ENCODE measurements at places on chromosomes 16 and 17.

DNA sequence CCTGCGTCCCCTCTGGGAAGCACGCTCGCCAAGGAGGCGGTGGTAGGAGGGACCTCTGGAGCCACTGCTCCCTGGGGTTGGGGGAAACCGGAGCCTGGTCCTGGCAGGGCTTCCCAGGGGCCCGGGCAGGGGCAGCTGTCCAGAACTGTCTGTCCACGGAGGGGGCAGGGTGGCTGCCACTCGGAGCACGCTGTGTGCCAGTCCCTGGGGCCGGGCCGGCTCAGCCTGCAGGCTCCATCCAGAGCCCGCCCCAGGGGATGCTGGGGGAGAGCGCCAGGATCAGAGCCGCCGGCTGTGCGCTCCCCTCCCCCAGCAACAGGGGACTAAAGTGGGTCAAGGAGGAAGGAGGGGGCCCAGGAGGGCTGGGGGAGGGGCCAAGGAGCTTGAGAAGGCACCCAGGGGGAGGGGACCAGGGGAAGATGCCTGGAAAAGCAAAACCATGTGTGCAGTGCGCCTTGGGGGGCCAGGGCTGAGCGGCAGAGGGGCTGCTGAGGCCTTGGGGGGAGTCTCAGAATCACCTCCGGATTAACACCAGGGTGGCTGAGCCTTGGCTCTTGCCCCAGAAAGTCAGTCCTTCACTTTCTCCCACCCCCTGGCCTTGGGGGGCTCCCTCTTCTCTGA, 21.3 kb downstream of the ZNF423 start:
- DNase-seq, result peak; percentile 76

- DNase-seq, result no peak
These were observed 8.6 kb downstream of the SLC6A4 start for GRCh38 chr17:30226878-30227277.

- DNase-seq, result peak; percentile 63
These were observed 754 bp downstream of the RAB11FIP4 start for GRCh38 chr17:31392002-31392855.

DNA sequence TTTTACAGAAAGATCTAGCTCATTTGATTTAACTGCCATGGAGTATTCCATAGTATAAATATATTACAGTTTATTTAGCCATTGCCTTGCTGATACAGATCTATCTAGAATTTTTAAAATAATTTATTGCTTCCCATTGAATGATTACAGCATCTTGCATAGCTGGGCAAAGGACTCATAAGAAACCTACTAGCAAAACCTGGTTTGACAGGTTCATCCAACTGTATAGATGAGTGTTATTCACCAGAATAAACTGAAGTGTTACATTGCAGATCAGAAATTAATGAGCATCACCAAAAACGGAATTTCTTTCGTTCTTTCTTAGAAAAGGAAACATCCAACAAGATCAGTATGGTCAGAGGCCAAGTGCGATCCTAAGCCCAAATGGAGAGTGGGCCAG, 202.2 kb upstream of the CACNG5 start:
- DNase-seq, result no peak

- DNase-seq, result no peak
These were observed 70.0 kb downstream of the CNGB1 start for GRCh38 chr16:57900796-57901479.

DNA sequence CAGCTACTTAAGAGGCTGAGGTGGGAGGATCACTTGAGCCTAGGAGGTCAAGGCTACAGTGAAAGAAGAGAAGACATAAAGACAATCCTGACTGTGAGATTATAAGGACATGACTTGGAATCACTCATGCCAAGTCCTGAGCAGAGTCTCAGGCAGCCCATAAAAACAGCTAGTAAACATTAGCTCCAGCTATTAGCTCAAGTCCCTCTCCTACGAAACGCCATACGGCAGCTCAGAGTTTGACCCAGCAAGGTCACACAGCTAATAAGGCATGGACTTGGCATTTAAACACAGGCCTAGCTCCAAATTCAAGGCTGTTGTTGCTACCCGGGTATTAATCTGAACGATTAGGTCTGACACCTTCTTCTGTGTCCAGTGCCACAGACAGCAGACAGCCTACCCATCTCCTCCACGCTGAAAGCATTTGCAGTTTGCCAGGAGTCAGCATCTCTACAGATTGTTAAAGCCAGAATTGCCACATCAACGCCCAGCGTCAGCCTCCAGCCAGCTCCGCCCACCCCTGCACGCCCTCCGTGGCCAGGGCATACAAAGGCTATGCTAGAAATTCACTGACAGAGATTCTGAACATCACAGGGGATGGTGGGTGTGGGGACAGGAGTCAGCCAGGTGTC, 9.9 kb upstream of the TMEM114 start:
- no peak for DNase-seq

GRCh38 chr16:49419006-49419405, 45.4 kb downstream of the C16orf78 start:
- DNase-seq, result no peak

DNA sequence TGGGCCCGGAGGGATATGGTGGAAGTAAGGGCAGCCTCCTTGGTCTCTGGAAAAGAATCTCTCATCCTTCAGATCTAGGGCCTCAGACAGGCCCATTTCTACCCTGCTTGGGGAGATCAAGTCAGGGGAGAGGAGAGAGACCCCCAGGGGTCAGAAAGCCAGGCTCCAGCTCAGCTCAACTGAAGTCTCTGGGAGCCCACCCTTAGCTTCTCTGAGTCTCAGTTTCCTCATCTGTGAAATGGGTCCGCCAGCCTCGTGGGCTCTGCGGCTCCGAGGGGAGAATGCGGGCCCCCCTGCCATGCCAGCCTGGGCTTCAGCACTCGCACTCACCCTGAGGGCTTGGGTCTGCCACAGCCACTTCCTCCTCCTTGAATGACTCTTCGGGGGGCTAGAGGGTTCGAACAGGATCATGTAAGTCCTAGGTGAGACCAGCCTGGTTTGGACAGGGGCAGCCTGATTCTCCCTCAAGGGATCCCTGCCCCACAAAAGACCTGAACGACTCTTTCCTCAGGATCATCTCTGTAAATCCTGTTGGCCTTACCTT, 6.7 kb downstream of the CNGB1 start:
- DNase-seq, result no peak

DNA sequence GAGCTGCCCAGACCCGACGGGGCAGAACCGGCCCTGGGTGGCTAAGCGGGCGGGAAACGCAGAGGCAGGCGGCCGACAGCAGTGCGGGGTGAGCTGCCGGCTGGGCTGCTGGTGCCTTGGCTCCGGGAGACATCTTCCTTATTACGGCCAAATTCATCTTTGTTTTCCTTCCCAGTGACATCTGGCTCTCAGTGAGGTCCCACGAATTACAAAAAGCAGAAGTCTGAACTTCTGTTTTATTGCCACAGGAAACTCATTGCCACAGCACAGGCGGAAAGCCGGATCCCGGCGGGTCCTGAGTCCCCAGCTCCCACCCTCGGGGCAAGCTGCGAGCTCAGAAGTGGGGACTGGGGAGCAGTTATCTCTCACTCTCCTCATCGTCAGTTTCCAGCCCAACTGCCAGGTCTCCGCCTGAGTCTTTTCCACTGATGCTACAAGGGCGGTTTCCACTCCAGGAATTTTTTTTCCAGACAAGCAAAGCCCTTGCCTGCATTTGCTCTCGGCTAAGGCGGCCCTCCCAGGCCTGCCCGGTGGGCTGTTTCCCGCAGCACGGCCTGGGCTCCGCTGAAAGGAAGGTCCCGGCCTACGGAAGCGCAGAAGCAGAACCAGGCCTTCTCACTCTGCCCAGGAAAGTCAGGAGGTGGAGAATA, 40.3 kb downstream of the CBFA2T3 start:
- peak; percentile 26 for DNase-seq

GRCh38 chr16:2949705-2950352, 14.2 kb upstream of the KREMEN2 start:
- no peak for DNase-seq

DNA sequence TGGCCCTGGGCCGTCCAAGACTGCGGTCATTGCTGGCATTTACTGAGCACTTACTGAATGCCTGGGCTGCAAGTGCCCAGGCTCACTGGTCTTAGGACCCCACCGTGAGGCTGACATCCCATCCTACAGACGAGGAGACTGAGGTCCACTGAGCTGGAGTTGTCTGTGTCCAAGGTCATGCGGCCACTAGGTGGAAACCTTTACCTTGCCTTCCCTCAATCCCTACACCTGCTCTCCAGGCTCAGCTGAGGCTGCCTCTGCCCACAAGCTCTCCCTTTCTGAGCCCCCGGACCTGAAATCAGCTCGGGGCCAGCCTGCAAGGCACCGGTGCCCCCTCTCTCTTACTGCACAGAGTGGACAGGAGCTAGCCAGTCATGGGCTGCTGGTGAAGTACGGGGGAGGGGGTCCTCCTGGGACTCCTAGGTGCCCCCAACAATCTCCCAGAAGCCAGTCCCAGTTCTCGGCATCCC, 1.5 kb downstream of the CASKIN1 start:
- DNase-seq, result no peak

- no peak for DNase-seq
These were observed 11.8 kb downstream of the SYT17 start for GRCh38 chr16:19179546-19180490.

DNA sequence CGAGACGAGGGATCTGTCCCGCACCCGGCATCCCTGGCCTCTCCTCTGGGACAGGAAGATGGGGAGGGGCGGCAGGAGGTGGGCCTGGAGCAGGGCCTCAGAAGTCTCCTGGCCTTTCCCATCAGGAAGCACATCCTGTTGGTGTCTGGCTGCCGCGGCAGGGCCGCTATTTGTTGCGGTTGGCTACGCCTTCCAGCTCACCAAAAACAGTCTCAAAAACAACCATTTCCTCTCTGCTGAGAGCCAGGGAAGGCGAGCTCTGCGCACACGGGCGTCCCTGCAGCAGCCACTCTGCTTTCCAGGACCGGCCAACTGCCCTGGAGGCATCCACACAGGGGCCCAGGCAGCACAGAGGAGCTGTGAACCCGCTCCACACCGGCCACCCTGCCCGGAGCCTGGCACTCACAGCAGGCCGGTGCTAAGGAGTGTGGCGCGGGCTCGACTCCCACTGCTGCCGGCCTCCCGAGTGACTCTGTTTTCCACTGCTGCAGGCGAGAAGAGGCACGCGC, at the start of gene TMEM204:
TSS of gene TMEM204 (plus strand) at position 224 of the 509 bp plus-strand sequence. CDS start 610 bp downstream, outside the sequence.
- DNase-seq, result no peak

DNA sequence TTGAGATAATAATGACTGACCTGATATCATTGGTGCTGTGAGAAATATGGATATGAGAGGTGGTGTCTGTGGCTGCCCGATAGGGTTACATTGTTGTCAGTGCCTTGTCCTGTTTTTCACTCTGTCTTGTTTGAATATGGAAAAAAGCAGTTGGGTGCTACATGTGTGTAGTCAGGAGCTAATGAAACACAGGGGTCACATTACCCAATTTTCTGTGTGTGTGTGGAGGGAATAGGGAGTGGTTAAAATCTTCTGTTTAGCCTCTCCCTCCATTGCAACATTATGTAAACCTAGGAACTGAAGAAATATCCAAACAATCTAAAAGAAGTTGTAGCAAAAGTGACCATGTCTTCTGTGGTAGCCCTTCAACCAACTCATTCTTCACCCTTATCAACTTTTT, 527.7 kb upstream of the SOX9 start:
- DNase-seq, result no peak

DNA sequence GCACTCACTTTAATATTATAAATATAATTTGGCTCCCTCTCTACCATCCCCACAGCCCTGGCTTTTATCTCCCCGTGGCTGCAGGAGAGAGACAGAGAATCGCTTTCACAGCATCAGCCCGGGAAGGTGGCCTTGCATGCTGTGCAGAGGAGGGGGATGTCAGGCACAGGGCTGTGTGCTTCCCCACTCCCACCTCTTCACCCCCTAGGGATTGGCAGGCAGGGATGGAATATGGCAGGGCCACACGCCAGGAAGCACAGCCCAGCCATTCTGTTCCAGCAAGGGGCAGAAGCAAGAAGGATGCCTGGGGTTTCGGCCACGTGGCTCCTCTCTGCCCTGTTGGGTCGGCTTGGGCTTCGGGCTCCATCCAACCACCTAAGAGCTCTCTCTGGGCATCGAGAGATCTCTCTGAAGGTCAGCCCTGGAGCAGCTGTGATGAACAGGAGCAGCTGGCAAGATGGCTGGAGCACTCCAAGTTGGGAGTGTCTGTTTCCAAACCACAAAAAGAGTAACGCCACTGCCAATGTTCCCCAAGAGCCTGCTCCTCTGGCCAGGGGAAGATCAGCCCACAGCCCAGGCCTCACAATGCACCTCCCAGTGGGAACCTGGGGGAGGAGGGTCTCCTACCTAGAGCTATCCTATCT, 223.2 kb downstream of the C16orf78 start:
- no peak for DNase-seq

- DNase-seq, result no peak
These were observed 244.6 kb upstream of the PSMD7 start for GRCh38 chr16:74052016-74052415.

- no peak for DNase-seq
These were observed 108.4 kb upstream of the ZKSCAN2 start for GRCh38 chr16:25366078-25366477.

- DNase-seq, result peak; percentile 41
These were observed 2.7 kb upstream of the HSD11B2 start for GRCh38 chr16:67428146-67428731.

DNA sequence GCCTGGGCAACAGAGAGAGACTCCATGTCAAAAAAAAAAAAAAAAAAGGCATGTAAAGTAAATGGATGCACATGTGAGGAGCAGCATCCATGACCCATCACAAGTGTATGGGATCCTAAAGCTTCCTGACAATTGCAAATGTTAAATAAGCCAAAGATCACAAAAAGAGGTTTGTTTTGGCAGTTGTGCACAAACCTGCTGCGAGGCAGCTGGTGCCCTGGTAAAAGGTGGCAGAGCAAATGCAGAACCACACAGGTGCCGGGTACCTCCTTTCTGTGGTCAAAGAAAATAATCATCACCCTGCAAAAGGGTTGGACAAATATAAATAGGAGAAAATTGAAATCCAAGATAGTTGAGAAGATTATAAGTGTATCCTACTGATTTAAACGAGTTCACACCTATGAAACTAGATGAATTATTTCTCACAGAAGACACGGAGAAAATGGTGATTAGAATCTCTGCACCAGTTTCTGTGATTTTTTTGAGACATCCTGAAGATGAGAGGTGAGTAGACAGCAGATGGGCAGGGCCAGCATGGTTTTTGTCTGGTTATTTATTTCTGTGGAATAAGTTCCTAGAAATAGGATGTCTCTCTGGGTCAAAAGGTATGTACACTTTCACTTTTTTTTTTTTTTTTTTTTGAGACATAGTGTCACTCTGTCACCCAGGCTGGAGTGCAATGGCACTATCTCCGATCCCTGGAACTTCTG, 291.3 kb downstream of the CDH13 start:
- no peak for DNase-seq

DNA sequence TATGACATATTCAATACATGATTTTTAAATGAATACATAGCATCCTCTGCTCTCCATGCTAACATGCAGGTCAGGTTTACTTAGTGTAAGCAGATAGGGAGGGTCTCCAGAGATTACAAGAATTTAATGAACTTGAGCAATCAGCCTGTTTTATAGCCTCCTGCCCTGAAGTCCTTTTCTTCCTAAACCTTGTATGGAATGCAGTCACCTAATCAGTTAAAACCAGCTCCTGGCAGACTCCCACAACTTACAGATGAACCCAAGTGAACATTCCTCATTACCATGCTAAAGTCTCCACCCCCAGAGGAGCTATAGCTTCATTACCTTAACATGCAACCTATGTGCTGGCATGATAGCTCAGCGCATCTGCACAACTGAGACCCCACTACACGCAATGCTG, 48.5 kb upstream of the RBBP6 start:
- no peak for DNase-seq

- no peak for DNase-seq
These were observed 18.0 kb downstream of the FOXF1 start for GRCh38 chr16:86528061-86528929.
